ENCODE measurements at places on chromosomes 1 and 21.

DNA sequence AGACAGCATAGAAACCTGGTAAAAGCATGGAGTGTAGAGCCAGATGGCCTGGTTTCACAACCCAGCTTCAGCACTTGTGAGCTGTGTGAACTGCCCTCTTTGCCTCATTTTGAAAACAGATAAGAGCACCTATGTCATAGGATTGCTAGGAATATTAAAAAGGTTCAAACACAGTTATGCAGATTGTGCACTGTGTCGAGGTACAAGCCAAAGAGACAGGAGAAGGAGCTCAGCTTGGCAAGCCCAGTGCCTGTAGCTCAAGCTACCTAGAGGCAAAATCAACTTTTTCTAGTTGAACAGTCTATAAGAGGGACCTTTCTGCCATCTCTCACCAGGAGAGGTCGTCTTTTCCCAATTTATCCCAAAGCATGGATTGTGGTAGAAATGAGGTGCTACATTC is 5.0 kb downstream of the CHODL start:
- DNase-seq: no peak

- no peak for DNase-seq
Observed at GRCh38 chr1:244326757-244327156, 125.0 kb downstream of the ADSS2 start.

DNA sequence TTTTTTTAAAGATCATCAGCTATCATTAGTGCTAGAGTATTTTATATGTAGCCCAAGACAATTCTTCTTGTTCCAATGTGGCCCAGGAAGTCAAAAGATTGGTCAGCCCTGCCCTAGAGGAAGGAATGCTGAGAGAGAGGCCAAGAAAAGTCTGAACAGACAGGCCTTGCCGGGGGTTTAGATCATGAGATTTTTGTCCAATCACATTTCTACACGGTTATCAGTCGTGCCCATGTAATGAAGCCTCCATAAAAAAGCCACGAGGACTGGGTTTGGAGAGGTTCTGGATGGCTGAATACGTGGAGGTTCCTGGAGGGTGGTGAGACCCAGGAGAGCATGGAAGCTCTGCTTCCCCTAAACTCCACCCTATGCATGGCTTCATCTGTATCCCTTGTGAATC is 24.3 kb upstream of the ENO1 start:
- DNase-seq: no peak

DNA sequence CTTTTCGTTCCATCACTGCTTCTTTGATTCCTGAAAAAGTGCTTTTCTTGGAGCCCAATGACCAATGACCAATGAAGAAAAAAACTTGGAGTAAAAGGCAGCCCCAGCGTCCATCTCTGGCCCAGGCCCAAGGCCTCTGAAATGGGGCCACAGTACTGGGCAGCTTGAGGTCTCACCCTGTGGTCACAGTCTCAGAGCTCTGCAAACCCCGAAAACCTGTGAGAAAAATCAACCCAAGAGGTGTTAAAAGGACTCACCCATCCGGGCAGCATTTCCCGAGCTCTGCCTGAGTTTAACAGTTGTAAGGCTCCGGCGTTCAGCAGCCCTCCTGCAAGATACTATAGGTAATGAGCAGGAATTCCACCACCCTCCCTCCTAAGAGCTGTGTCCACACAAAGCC is 2.1 kb upstream of the EFHD2 start:
- DNase-seq: no peak

- DNase-seq: no peak
Observed at GRCh38 chr1:210692796-210693195, 364.1 kb downstream of the HHAT start.
